A549 treated with dexamethasone at 1 μM for 4 hours (cell line): ENCODE measurements at places on chromosomes 5 and 9. TPM values are rescaled to one million over a fixed set of nuclear protein-coding genes. Genes with fewer than 3 reads are reported as not detected.

The LCN1 gene
- 0.14 to 0.30 TPM (median 0.21 TPM) in 4 of 5 replicates, not detected in the other for total RNA-seq

The GABRP gene
- total RNA-seq = not detected in 5 replicates

The SLC36A2 gene
- not detected in 5 replicates for total RNA-seq

The GFRA3 gene
- 0.05 to 0.07 TPM in 2 of 5 replicates, not detected in the others for total RNA-seq

The CATSPER3 gene
- total RNA-seq = 0.21 to 0.49 TPM (median 0.37 TPM) in 5 replicates

The PIGO gene
- total RNA-seq = 36.4 to 47.2 TPM (median 46.2 TPM) in 5 replicates

The GDA gene
- total RNA-seq = 0.69 to 1.4 TPM (median 1.0 TPM) in 5 replicates

The GRPEL2 gene
- total RNA-seq = 8.4 to 10.1 TPM (median 8.6 TPM) in 5 replicates

The DCTN3 gene
- 90.4 to 103 TPM (median 97.7 TPM) in 5 replicates for total RNA-seq
